ENCODE measurements at places on chromosomes 16 and 17. TPM values are rescaled to one million over a fixed set of nuclear protein-coding genes. Genes with fewer than 3 reads are reported as not detected.

- no peaks in the 10 kb centered on the region for H3K27me3 ChIP-seq
- peaks cover 9% of the 10 kb centered on the region for H3K36me3 ChIP-seq
- H3K4me3 ChIP-seq, result no peak overlapping the region
- H3K4me1 ChIP-seq, result peaks cover 2% of the 10 kb centered on the region
- no peak for DNase-seq
These were observed 48.0 kb downstream of the N4BP1 start for GRCh38 chr16:48561960-48562393.

DNA sequence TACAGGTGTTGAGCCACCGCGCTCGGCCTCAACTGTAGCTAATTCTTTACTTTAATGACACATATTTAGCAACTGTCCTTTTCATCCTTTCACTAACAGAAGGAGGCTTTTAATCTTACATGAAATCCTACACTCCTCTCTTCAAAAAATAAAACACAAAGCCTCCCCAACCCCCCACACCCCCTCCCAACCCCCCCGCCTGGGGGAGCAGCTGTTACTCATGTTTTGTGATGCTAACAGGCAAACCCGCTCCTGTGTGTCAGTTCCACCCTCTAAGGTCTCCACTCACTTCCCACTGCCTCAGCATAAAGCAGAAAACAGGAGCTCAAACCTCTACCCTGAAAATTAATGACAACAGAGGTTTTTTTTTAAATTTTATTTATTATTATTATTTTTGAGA is 55.4 kb upstream of the SLC25A19 start:
- no peaks in the 10 kb centered on the region for H3K27me3 ChIP-seq
- peak; percentile 38 for DNase-seq
- H3K4me1 ChIP-seq, result peaks cover 79% of the 10 kb centered on the region
- H3K4me3 ChIP-seq, result no peak overlapping the region
- peak overlapping the region; percentile 84 for H3K27ac ChIP-seq
- H3K36me3 ChIP-seq, result no peaks in the 10 kb centered on the region

- no peak for DNase-seq
- no peaks in the 10 kb centered on the region for H3K36me3 ChIP-seq
These were observed 350.2 kb upstream of the CDH8 start for GRCh38 chr16:62386411-62386810.

DNA sequence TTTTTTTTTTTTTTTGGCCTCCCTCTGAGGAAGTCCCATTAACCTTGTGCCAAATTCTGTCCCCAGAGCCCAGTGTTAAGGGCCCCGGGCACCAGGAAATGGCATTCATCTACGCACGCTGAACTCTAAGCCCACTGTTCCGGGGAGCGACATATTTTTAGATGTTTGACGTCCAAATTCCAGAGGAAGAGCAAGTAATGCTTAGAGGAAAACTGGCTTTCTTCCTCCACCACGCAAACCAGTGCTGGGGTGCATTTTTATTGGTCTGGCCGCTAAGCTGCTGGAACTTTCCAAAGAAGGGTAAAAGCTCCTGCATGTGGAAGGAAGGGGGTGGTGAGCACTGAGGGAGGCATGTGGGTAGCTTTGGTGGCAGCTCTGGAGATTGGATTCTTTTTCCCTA is 8.3 kb downstream of the WFDC1 start:
- H3K27me3 ChIP-seq, result no peaks in the 10 kb centered on the region
- no peak overlapping the region for H3K4me3 ChIP-seq
- H3K4me1 ChIP-seq, result no peaks in the 10 kb centered on the region
- H3K36me3 ChIP-seq, result no peaks in the 10 kb centered on the region
- H3K27ac ChIP-seq, result no peak overlapping the region

GRCh38 chr17:29973005-29973404 is 31.6 kb downstream of the EFCAB5 start:
- no peak overlapping the region for H3K4me3 ChIP-seq
- no peaks in the 10 kb centered on the region for H3K36me3 ChIP-seq
- H3K27me3 ChIP-seq, result no peaks in the 10 kb centered on the region
- DNase-seq, result no peak

DNA sequence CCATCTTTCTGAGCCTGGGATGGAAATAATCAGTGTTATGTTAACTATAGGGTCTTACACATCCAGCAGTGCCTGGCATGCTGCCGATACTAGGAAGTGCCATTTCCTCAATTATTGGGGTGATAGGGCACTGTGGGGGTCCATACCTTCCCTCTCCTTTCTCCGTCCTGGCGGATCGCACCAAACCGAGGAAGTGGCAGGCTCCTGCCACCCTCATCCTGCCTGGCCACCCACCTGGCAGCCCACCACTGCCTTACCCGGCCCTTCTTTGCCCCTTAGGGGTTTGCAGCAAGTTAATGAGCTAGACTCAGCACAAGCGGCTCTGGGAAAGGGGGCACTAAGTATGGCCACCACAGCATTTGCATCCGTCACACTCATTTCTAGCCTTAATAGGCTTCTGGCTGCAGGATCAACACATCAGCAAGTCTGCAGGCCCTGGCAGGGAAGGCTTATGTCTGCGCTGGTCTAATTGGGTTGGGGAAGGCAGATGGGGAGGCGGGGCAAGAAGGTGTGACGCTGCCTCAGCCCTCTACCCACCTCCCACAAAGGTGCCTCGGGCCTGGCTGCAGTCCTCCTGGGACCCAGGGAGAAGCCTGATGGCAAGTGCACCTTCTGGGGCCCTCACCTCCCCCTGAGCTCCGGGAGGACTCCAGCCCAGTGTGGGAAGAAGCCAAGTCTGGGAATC is 28.6 kb downstream of the DCAKD start:
- H3K27me3 ChIP-seq, result peaks cover 31% of the 10 kb centered on the region
- H3K4me3 ChIP-seq, result no peak overlapping the region
- H3K4me1 ChIP-seq, result peaks cover 25% of the 10 kb centered on the region

GRCh38 chr17:8629371-8630226 is 926 bp downstream of the MYH10 start:
- peaks cover 20% of the 10 kb centered on the region for H3K4me1 ChIP-seq
- peaks cover 36% of the 10 kb centered on the region for H3K27me3 ChIP-seq
- no peak for DNase-seq
- peak overlapping the region; percentile 33 for H3K4me3 ChIP-seq
- no peaks in the 10 kb centered on the region for H3K36me3 ChIP-seq
- no peak overlapping the region for H3K27ac ChIP-seq

DNA sequence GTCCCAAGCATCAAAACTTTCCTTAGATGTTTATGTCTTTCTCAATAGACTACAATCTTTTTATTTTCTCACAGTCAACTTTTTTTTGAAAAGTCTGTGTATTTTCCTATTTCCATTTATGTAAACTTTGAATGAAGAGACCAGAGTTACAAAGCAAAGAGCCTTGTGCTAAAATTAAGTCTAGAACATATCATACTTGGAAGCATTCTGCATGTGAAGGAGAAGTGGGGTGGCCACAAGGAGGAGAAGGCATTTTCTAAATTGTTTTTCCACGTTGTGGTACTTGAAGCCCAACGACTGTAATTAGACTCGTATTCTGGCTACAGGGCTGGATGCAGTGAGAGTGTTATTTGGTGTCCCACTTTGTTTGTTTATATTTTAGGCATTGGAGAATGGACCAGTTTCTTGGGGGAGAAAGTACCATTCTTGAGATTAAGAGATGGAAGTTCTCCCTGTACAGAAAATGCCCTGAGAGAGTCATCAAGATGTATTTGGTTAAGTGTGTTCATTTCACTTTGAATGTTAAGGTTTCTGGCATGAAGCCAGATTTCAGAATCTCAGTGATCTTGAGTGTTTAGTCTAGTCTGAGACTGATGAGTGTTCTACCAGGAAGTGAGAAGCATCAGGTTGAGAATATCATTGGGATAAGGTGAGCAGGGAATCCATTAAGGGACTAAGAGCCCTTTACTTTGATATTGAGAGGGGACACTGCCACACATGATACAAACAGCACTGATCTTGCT is 71.6 kb downstream of the MAP2K6 start:
- no peak overlapping the region for H3K4me3 ChIP-seq
- no peak overlapping the region for H3K27ac ChIP-seq
- H3K36me3 ChIP-seq, result no peaks in the 10 kb centered on the region
- H3K4me1 ChIP-seq, result no peaks in the 10 kb centered on the region

TPSD1 gene
- not detected for total RNA-seq

MYL11 gene
- total RNA-seq, result 8.0 TPM

NTN3 gene
- not detected for total RNA-seq

All from natural killer cell (primary cell).